Mesothelial cell of epicardium (in vitro differentiated cells): ENCODE measurements at places on chromosomes 3 and 15.
A peak's percentile ranks its signal among the peaks of the same experiment; 100 is the strongest.

DNA sequence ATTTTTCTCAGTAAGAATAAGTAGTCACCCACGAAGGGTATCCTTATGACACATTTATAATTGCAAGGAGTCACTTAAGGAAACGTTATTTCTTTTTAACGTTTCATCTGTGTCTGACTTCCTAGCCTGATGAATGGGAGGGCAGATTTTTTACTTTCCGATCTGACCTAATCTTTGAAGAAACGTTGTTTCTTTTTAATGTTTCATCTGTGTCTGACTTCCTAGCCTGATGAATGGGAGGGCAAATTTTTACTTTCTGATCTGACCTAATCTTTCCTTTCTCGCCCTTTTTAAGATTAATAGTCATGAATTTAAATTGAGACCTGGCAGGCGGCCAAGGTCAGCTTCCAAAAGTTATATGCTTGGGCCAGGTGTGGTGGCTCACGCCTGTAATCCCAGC is 3.0 kb upstream of the KLHL6 start:
- no peak for DNase-seq

DNA sequence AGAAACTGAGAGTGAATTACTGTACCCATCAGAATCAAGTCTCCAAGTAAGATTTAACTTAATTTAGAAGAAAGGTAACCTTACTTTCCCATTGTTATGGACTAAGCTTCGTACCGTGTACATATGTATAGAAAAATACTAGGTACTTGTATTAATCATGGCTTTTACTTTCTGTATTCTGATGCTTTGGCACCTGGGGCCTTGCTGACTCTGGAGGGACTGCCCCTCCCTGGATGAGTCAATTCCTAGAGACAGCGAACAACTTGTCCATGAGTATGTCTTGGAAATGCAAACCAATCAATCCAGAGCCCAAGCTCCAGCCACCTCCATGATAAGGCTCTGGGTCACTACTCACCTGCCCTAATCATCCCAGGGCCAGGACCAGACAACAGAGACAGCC is 50.0 kb upstream of the DGKG start:
- DNase-seq, result no peak

GRCh38 chr3:170905862-170906261 is 2.6 kb downstream of the EIF5A2 start:
- DNase-seq, result no peak

- DNase-seq, result no peak
These were observed 42.4 kb downstream of the MAP2K1 start for GRCh38 chr15:66429117-66429516.

DNA sequence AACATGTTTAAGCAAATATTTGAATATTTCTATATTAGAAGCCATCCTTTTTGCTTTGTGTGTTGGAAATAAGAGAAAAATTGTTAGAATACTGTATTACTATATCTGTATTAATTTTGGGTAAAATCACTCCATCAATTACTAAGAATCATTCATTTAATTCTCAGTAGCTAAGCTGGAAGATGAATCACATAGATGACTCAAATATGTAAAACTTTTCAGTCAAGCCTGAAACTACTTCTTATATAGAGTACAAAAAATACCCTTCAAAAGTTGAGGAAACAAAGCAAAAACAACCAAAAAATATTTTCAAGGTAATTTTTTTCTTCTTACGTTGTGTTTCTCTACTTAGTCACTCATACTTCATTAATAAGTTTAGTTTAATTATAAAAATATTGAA is 205.7 kb upstream of the ROBO1 start:
- DNase-seq, result no peak

GRCh38 chr15:32837935-32838334 is 120.1 kb downstream of the GREM1 start:
- no peak for DNase-seq

DNA sequence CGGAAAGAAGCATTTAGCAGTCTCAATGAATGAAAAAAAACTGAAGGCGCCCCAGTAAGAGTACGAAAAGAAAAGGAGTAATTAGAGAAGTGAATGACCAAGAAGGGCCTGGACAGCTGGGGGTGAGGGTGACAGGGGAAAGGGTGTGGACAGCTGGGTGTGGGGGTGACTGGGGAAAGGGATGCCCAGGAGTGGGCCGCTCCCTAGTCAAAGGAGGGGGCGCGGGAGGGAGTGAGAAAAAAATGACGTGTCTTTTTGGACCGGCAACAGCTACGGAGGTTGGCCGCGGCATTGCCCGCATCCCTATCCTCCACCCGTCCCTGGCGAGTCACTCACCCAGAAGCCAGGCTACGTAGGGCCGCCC is 274 bp upstream of the ZCWPW2 start:
- no peak for DNase-seq

- no peak for DNase-seq
These were observed 30.5 kb downstream of the XRN1 start for GRCh38 chr3:142417302-142417701.

DNA sequence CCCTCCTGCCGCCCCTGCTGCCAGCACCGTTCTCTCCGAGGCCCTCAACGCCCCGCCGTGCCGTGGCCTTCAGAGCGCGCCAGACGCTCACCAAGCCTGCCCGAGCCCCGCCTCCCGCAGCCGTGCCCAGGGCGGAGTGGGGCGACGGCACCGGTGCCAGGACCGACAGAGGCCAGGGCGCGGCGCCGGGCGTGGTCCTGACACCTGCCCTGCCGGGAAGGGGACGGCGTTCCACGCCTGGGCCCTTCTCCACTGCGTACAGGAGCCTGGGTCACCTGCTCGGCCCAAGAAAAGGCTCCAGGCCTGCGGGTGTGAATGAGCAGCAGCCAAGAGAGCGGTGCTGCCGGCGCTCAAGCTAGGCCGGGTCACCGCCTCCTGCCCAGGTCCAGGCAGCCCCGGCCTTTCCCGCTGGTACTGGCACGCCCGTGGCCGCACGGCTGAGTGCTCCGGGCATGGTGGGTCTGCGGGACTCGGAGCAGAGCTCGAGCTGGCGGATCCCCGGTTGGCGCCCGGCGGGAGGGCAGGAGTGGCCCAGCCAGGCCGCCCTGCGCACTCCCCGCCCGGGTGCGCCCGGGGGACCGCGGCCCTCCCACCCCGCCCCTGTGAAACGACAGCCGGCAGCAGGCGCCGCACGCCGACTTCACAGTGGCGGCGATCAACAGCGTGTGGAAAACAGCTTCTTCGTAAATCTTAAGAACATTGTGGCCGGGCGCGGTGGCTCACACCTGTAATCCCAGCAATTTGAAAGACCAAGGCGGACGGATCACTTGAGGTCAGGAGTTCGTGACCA is 4.2 kb downstream of the OCA2 start:
- DNase-seq, result no peak

GRCh38 chr15:52060501-52060900 is 41.5 kb downstream of the MAPK6 start:
- no peak for DNase-seq

GRCh38 chr3:23549148-23549910 is 256.4 kb upstream of the UBE2E1 start:
- no peak for DNase-seq

DNA sequence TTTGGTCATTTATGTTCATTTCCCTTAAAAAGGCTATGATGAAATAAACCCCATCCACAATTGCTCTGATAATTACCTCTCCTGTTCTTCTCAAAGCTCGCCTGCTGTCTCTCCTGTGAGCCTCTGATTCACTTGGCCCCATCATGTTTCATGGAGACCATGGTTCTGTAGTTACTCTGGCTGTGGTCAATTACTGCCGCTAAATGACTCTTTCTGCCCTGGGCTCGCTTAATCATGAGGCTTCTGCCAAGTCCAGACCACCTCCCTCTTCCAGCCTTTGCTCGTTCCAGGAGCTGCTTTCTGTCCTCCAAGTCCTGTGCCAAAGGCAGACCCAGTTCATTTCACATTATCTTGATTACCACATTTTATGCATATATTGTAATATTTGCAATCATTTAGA is 91.9 kb downstream of the THSD4 start:
- DNase-seq, result no peak

- DNase-seq, result no peak
These were observed 897.2 kb upstream of the ARPP21 start for GRCh38 chr3:34742151-34742550.

DNA sequence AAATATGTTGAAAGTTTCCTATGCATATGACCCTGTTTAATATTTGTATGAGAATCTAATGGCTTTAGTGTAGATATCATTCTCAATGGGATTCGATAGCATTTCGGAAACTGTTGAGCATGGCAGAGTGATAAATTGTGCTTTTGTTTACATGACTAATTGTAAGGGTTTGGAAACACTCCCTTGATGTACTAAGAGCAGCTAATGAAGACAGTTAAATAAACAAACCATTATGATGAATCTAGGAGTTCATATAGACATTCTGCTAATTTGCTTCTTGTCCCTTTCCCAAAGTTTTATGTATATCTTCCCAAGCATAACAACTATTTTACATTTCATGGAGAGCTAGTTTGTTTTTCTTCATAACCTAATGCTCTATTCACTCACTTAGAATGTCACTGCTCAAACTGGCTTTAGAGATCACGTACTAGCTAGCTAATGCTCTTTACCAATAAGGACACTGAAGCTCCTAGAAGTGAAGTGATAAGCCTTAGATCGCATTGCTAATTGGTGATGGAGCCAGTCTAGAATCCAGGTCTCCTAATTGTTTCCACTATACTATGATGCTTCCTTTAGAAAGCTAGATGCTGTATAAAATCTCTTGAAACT is 140.8 kb downstream of the TP63 start:
- DNase-seq, result no peak

DNA sequence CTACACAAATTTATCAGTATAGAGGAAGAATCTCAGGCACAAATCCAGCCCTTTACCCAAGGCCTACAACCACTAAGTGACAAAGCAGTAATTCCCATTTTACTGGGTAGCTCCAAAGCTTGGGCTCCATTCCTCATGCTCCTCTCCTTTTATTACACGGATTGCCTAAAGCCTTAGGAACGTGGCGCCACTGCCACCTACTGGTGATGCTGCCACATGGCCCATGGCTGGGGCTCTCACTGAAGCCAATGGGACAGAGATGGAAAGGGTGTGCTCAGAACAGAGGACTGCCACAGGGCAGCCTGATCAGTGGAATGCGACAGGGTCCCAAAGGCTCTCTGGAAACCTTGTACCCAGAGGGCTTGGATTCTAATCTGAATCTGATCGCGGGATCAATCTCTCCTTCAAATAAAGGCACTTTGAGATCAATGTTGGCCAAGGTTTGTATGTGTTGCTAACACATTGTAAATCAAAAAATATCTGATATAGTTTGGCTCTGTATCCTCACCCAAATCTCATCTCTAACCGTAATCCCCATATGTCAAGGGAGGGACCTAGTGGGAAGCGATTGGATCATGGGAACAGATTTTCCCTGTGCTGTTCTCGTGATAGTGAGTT is 33.5 kb upstream of the LYZL4 start:
- DNase-seq, result peak; percentile 92

DNA sequence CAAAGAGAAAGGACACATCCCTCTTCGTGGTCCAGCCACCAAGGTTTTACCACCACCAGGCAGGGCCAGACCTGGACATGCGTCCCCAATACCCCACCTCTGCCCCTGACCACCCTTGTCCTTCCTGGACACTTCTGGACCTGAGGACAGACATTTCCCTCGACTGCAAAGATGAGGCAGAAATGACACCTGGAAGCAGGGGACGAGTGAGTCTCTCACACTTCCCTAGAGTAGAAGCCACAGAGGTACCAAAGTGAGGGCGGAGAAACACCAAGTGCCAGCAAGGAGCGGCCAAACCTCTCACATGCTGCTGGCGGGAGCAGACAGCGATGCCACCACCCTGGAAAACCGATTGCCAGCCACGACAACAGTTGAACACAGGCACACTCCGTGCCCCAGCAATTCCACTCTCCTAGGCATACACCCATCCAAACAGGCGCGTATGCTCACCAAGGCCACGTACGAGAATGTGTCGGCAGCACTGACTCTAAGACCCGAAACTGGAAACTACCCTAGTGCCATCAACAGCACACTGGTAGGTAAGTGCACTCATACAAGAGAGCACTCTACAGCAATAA is 207.0 kb upstream of the NSMCE3 start:
- DNase-seq, result no peak

- no peak for DNase-seq
These were observed 28.5 kb downstream of the CALML4 start for GRCh38 chr15:68176601-68177000.

DNA sequence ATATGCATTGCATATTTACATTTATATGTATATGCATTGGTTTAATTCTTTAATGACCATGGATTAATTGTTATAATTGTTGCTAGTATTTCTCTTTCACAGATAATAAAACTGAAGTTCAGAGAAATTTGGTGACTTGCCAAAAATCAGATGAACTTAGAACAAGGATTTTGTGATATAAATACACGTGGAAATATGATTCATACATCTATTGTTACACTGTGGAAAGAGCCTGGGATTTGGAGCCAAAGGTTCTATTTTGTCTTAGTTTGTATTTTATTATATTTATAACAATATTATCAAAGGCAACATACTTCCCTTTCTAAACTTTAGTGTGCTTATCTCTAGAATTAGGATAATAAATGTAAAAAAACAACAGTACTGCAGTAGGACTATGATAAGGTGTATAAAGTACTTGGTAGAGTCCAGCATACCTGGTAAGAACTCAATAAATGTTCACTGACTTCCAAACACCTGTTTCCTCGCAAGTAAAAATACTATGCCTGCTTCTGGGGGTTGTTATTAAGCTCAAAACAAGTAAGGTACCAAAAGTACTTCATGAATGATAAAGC is 342.9 kb downstream of the THSD4 start:
- DNase-seq, result no peak

GRCh38 chr3:63441262-63441661 is 163.2 kb downstream of the SYNPR start:
- DNase-seq, result no peak

- DNase-seq, result peak; percentile 35
These were observed 416 bp upstream of the CORO2B start for GRCh38 chr15:68578175-68578979.

DNA sequence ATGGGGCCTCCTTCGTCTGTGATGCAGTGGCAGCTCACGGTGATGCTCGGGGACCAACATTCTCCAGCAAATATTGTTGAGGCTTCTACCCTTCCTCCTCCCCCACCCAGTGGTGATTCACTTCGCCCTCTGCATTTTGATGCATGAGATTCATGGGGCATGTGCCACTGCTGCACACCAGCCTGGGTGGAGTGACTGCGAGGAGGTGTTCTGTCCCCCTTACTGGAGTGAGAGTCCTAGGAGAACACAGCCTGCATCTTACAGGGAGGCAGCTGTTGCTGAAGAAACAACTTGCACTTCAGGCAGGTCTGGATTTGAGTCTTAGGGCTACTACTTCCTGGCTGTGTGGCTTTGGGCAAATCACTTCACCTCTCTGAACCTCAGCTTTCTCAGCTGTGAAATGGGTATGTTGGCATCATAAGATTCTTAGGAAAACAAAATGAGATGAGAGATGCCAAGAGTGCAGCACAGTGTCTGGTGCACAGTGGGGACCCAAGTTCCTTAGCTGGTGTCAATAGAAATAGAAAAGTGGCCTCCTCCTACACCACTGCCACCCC is 10.2 kb upstream of the SKOR1 start:
- no peak for DNase-seq
